ENCODE measurements at places on chromosomes 3 and 15.

- peaks cover 5% of the 10 kb centered on the region for H3K4me1 ChIP-seq
- H3K4me3 ChIP-seq: no peak overlapping the region
- no peak for DNase-seq
- no peaks in the 10 kb centered on the region for H3K27me3 ChIP-seq
These were observed 6.6 kb upstream of the BLM start for GRCh38 chr15:90710436-90711027.

GRCh38 chr3:66489581-66489980, 11.2 kb downstream of the LRIG1 start:
- peak; percentile 29 for DNase-seq
- no peaks in the 10 kb centered on the region for H3K36me3 ChIP-seq
- H3K4me1 ChIP-seq: peaks cover 67% of the 10 kb centered on the region

GRCh38 chr3:158830391-158830790, 28.5 kb downstream of the MFSD1 start:
- no peak for DNase-seq
- H3K4me1 ChIP-seq: no peaks in the 10 kb centered on the region
- no peak overlapping the region for H3K4me3 ChIP-seq

GRCh38 chr3:46098319-46098761, 71.1 kb upstream of the XCR1 start:
- H3K4me3 ChIP-seq: no peak overlapping the region
- H3K4me1 ChIP-seq: peaks cover 26% of the 10 kb centered on the region
- DNase-seq: peak; percentile 19
- H3K27ac ChIP-seq: peak overlapping the region; percentile 27

DNA sequence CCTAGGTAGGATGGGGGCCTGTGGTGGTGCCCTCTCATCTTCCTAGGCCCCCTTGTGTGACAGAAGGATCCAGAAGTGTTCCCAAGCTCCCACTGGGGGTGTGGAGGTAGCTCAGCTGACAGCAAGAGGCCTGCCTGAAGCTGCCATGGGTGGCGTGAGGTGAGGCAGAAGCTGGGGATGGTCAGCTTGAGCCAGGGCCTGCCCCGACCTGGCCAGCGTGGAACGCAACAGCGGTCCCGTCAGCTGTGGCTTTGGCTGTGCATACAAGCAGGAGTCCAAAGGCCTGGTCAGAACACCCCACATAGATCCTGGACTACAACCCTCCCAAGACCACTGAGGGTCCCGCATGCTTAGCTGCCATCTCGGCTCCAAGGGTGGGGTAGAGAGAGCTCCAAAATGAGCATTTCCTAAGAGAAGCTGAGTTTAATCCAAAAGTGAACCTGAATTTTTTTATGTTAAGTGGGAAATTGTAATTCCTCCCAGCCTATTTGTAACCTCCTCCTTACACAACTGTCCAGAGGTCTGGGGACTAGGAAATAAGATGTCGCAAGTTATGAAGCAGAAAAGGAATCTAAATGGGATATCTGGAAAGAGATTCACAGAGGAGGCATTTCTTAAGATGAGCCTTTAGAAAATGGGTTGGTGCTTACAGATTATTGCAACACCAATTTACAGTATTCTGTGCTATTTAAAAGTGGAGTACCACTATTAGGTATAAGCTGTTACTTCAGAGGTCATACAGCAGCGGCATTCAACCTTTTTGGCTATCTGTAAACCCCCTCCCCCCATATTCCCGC, 9.9 kb upstream of the PLA2G4D start:
- H3K27me3 ChIP-seq: no peaks in the 10 kb centered on the region
- no peak overlapping the region for H3K27ac ChIP-seq
- H3K36me3 ChIP-seq: no peaks in the 10 kb centered on the region
- H3K4me1 ChIP-seq: peaks cover 6% of the 10 kb centered on the region
- H3K4me3 ChIP-seq: no peak overlapping the region

DNA sequence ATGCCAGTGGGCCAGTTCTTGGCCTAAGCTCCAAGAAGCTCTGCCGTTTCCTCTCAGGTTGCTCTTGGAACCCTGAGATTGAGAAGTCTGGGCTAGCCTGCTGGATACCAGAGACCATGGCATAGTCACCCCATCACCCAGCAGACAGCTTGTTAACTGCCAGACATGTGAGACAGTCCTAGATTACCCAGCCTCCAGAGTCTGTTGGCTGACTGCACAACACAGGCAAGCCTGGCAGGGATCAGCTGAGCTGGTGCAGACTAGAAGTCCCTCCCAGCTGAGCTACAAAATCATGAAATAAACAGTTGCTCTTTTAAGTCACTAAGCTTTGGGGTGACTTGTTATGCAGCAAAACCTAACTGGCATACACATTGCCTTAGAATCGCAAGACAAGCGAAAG, 5.2 kb downstream of the ANAPC13 start:
- H3K27me3 ChIP-seq: no peaks in the 10 kb centered on the region
- H3K4me3 ChIP-seq: no peak overlapping the region
- DNase-seq: no peak
- peaks cover 65% of the 10 kb centered on the region for H3K36me3 ChIP-seq
- no peak overlapping the region for H3K27ac ChIP-seq
- H3K4me1 ChIP-seq: peaks cover 22% of the 10 kb centered on the region

- H3K4me3 ChIP-seq: no peak overlapping the region
- H3K36me3 ChIP-seq: no peaks in the 10 kb centered on the region
- H3K4me1 ChIP-seq: peaks cover 34% of the 10 kb centered on the region
- no peak for DNase-seq
- H3K27me3 ChIP-seq: no peaks in the 10 kb centered on the region
These were observed 166.8 kb upstream of the LPP start for GRCh38 chr3:187987187-187987586.

GRCh38 chr15:73139744-73140553, 87.7 kb downstream of the NEO1 start:
- H3K27me3 ChIP-seq: no peaks in the 10 kb centered on the region
- no peak overlapping the region for H3K27ac ChIP-seq
- no peak overlapping the region for H3K4me3 ChIP-seq
- H3K4me1 ChIP-seq: peaks cover 12% of the 10 kb centered on the region
- DNase-seq: no peak
- H3K36me3 ChIP-seq: no peaks in the 10 kb centered on the region

- peaks cover 26% of the 10 kb centered on the region for H3K4me1 ChIP-seq
- H3K36me3 ChIP-seq: peaks cover 10% of the 10 kb centered on the region
- H3K27me3 ChIP-seq: no peaks in the 10 kb centered on the region
- no peak for DNase-seq
- H3K27ac ChIP-seq: no peak overlapping the region
These were observed 3.4 kb downstream of the PIGB start for GRCh38 chr15:55322467-55322866.

All from CD4-positive, alpha-beta T cell (primary cell).